Activated T-cell treated with anti-CD3 and anti-CD28 coated beads, Interleukin-2, amount 50 U/mL, for 72 hours (primary cell): ENCODE measurements at places on chromosomes 12 and 14. TPM values are rescaled to one million over a fixed set of nuclear protein-coding genes. Genes with fewer than 3 reads are reported as not detected.

The NEUROD4 gene
- total RNA-seq, result not detected

The EIF2S3B gene
- 1.2 TPM for total RNA-seq

The VWF gene
- 0.02 TPM for total RNA-seq

The FSCB gene
- not detected for total RNA-seq

The FGF23 gene
- not detected for total RNA-seq

The C1S gene
- total RNA-seq, result 6.6 TPM

The RFX4 gene
- total RNA-seq, result not detected

The FAM186B gene
- total RNA-seq, result 0.82 TPM

The FAM222A gene
- 0.53 TPM for total RNA-seq

The CABP1 gene
- not detected for total RNA-seq

The OAS1 gene
- total RNA-seq, result 17.3 TPM

The GPR84 gene
- total RNA-seq, result 3.8 TPM

The KLHL33 gene
- 0.29 TPM for total RNA-seq
